ENCODE measurements at places on chromosomes 6 and 20.

DNA sequence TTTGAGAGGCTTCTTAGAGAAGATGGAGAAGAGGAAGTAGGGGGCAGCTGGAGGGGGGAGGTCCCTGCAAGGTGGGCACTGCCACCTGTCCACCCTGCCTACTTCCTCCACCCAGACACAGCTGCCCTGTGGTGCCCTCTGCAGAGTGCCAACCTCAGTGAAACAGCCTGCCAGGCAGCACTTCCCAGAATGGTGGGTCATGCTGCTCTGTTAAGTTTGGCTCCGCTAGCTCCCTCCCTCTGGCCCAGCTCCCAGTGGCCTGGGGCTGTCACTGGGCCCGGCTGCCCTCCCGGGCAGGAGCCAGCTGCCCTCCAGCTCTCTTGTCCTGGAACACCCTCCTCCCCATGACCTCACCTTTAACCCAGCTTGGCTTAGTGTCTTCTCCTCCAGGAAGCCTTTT is 5.1 kb upstream of the EPB41L1 start:
- DNase-seq: no peak

DNA sequence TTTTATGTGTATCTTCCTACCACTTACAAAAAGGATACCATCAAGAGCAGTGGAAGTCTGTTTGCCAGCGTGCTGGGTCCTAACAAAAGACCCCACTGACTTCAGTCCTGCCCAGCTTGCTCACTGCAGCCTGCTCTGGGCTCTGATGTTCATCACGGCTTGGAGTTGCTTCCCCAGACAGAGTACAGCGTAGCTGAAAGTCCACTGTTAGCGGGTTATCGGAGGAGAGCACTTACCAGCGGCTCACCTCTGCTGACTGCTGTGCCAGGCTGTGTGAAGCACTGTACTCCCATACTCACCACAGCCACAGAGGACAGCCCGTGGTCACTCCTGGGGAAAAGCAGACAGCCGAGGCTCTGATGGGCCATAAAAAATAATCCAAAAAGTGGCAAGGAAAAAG is 40.2 kb downstream of the CTCFL start:
- DNase-seq: no peak

GRCh38 chr6:143540192-143540591 is 28.7 kb upstream of the FUCA2 start:
- DNase-seq: no peak

- DNase-seq: no peak
Observed at GRCh38 chr6:130372786-130373185, 7.0 kb downstream of the TMEM200A start.

GRCh38 chr6:168799067-168799466 is 358.1 kb downstream of the SMOC2 start:
- no peak for DNase-seq

GRCh38 chr20:25690427-25690826 is 6.2 kb downstream of the ZNF337 start:
- DNase-seq: no peak

DNA sequence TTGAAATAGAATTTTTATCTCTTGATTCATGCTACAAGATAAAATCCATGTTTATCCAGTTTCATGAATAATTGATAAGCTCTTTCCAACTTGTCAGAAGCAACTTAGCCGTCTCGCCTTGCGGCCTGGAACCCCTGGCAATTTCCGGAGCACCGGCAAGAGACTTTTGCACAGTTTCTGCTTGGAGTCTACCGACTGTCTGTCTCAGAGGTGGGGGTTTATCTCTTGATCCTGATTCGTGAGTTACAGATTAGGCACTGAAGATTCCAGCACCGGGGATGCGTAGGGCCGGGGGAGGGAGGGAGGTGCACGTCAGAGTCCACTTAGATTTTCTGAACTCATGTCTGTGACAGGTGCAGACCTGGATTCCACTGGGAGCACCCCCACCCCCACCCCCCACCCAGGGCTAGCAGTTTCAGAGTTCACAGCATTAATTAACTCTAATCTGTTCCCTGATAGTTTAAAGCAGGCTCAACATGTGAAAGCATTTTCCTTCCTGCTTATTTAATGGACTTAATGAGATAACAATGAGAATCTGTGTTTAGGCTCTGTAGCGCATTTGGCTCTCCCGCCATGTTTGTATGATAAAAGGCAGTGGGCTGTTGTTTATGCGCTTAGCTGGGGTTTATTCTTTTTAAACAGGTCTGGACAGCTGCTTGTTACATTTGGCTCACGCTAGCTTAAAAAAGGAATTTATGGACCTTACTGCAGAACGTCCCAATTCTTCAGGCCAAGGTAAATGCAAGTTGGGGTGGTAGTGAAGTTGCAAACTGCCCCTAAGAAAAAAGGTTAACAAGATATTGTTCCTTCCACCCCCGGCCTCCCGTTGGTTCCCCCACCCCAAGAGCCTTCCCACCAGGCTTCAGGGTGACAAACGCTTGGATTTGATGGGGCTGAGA is 8.1 kb upstream of the APCDD1L start:
- DNase-seq: no peak

DNA sequence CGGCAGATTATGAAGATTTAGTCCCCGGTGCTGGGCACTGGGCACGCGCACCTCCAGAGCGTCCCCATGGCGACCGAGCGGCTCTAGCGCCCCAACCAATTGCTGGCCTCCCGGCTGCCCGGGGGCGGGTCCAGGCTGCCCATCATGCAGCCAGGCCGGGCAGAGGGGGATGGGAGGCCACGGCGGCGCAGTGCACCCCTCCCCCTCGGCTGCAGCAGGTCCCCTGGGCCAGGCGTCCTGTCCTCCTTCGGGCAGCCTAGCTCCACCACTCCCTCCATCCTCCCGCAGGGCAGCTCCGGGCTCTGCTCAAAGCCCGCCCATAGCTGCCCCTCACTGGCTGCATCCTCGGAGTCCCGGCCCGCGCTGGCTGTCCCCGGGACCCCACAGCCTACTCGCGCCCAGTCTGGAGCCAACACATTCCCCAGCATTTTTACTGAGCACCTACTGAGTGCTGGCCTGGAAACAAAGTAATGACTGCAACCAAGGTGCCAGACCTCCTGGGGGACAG is 99.4 kb downstream of the ASXL1 start:
- no peak for DNase-seq

- no peak for DNase-seq
Observed at GRCh38 chr6:133159255-133159795, 81.8 kb upstream of the EYA4 start.

- no peak for DNase-seq
Observed at GRCh38 chr20:20466341-20466879, 98.5 kb downstream of the INSM1 start.

DNA sequence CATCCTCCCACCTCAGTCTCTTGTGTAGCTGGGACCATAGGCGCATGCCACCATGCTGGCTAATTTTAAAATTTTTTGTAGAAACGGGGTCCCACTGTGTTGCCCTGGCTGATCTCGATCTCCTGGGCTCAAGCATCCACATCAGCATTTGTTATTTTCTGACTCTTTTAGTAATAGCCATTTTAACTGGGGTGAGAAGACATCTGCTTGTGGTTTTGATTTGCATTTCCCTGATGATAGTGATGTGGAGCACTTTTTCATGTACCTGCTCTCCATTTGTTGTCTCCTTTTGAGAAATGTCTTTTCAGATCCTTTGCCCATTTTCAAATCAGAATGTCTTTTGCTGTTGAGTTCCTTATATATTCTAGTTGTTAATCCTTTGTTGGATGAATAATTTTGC is 22.2 kb upstream of the TULP4 start:
- no peak for DNase-seq

DNA sequence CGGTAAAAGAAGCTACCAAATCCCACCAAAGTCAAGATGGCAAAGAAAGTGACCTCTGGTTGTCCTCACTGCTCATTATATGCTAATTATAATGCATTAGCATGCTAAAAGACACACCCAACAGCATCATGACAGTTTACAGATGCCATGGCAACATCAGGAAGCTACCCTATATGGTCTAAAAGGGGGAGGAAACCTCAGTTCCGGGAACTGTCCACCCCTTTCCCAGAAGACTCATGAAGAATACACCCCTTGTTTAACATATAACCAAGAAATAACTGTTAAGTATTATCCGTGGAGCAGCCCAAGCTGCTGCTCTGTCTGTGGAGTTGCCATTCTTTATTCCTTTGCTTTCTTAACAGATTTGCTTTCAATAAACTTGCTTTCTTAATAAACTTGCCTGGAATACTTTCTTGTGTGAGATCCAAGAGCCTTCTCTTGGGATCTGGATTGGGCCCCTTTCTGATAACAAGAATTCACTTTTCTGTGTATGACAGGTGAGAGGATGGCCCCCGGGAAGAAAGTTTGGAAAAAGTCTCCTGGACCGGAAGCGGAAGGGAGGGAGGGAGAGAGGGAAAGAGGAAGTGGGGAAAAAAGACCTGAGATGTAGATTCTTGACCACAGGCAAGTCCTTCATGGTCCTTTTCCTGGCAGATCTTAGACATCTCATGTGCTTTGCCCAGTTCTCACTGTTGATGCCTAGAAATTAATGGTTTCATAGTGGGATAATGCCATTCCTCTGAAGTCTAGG is 146.7 kb upstream of the ID4 start:
- no peak for DNase-seq

DNA sequence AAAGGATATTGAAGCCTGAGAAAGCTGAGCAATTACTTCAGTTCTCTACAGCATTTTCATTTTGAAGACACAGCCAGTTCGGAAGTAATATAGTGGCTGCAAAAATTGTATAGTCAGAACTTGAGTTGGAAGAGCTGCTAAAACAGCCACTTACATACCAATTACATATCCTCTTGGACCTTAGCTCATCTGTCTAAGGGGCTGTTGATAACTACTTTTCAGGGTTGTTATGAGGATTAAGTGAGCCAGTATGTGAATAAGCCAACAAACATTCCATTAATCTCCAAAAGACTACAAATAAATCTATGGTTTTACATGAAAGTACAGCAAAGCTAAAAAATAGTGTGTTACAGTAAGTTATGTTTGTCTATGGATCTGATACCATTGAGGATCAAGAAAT is 59.7 kb downstream of the TMEM200A start:
- no peak for DNase-seq

DNA sequence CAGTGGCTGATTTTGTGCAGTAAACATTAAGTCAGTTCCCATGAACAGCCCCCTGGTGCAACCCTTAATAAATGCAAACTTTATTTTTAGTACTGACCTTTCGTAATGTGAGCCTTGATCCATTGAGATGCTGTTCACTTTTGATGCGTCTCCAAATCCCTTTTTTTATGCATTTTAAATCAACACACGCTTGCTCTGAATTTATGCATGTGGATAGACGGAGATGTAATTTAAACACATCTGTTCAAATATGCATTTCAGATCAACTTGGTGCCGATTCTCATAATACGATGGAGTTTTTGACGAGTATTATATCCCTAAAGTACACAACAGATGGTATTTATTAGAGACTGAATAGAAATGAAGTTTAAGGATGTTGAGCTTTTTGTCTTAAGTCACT is 505.7 kb downstream of the CDKAL1 start:
- peak; percentile 34 for DNase-seq

Data from NCI-H446 treated with DMSO at 0.1 percent for 48 hours (cell line).